Ovary (tissue), 10 donors: ENCODE measurements at places on chromosomes 3 and 15. TPM values are rescaled to one million over a fixed set of nuclear protein-coding genes. Genes with fewer than 3 reads are reported as not detected.

- H3K4me3 ChIP-seq, result no peak within 1 kb of the TSS
- H3K4me1 ChIP-seq, result peaks cover 1% of the 10 kb centered on the region
- H3K36me3 ChIP-seq, result no peaks in the 10 kb centered on the region
- no peaks in the 10 kb centered on the region for H3K27me3 ChIP-seq
- DNase-seq, result no peak
Measured at GRCh38 chr15:79090487-79091203, at the start of gene RASGRF1. Gene RASGRF1, minus strand, starts transcription at chr15:79090780. Its CDS starts 282 bp downstream, at chr15:79090498.

GRCh38 chr15:68972201-68973065 is 42.1 kb upstream of the NOX5 start:
- H3K4me3 ChIP-seq, result no peak overlapping the region
- DNase-seq, result no peak
- no peaks in the 10 kb centered on the region for H3K27me3 ChIP-seq
- no peak overlapping the region for H3K27ac ChIP-seq

DNA sequence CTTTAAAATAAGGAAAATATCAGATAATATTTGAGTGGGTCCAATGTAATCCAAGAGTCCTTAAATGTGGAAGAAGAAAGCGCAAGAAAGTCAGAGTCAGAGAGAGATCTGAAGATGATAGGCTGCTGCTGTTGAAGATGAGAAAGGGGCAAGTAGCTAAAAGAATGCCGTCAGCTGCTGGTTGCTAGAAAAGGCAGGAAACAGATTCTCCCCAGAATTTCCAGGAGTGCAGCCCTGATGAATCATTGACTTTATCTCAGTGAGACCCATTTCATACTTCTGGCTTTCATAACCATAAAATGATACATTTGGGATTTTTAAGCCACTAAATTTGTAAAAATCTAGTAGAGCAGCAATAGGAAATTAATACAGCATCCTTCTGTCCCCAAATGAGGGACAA is 7.5 kb upstream of the CHMP2B start:
- no peak overlapping the region for H3K27ac ChIP-seq
- DNase-seq, result no peak
- no peaks in the 10 kb centered on the region for H3K27me3 ChIP-seq
- no peaks in the 10 kb centered on the region for H3K36me3 ChIP-seq
- H3K4me3 ChIP-seq, result no peak overlapping the region

DNA sequence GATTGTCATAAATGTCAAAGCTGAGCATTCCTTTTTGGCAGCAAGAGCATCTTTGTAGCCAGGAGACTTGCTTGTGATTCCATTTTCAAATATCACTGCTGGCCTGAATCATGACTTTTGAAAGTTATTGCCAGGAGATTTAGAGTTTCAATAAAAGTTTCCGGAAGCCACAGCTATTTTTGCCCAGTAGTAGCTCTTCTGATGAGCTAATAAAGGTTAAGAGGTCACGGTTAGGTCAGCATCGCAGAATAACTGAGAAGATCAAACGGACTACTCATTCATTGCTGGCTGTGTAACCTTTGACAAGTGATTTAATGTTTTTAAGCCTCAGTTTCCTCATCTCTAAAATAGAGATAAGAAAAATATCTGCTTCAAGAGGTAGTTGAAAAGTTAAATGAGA is 105.1 kb upstream of the ETV5 start:
- H3K27ac ChIP-seq, result no peak overlapping the region
- DNase-seq, result no peak
- H3K4me3 ChIP-seq, result no peak overlapping the region
- H3K36me3 ChIP-seq, result no peaks in the 10 kb centered on the region

IL20RB gene
- total RNA-seq, result 0.35 TPM

RARRES1 gene
- total RNA-seq, result 125 TPM

SLC24A5 gene
- not detected for total RNA-seq

DNA sequence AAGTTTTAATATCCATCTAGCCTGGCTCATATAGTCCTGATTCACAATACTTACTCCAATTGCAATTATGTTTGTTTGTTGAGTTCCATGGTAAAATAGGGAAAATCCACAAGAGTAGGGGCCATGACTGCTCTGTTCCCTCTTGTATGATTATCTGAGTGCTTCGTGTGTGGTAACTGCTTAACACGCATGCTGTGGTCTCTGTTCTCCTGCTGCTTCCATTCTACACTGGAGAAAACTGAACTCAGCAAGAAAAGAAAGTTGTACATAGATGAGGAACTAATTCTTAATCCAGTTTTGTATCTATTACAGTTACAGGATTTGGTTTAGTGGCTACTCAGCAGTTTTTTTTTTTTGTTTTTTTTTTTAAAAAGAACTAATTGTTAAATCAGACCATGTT is 223.0 kb upstream of the SATB1 start:
- H3K4me1 ChIP-seq, result no peaks in the 10 kb centered on the region
- H3K36me3 ChIP-seq, result no peaks in the 10 kb centered on the region
- no peak overlapping the region for H3K27ac ChIP-seq
- H3K27me3 ChIP-seq, result no peaks in the 10 kb centered on the region
- H3K4me3 ChIP-seq, result no peak overlapping the region
- no peak for DNase-seq

DNA sequence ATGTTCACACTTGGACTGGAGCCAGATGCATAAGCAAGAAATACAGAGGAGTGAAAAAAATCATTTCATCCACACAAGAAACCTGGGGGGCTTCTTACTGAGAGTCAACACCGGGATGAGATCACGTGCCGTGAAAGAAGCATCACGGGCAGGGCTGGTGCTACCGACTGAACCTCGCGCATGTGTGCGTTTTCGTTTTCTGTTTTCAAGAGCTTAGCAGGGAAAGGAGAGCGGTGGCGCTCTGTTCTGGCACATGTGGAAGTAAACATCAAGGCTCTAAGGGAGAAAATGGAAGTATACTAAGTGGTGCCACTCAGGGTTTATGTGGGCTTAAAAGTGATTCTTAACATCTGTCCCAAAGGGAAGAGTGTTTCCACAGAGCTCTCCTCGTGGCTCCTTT is 55.9 kb downstream of the VGLL4 start:
- no peaks in the 10 kb centered on the region for H3K36me3 ChIP-seq
- H3K27me3 ChIP-seq, result no peaks in the 10 kb centered on the region
- peak overlapping the region; percentile 40 for H3K27ac ChIP-seq
- H3K4me1 ChIP-seq, result peaks cover 52% of the 10 kb centered on the region

ZIC1 gene
- total RNA-seq, result not detected

KLHL40 gene
- not detected for total RNA-seq

DNA sequence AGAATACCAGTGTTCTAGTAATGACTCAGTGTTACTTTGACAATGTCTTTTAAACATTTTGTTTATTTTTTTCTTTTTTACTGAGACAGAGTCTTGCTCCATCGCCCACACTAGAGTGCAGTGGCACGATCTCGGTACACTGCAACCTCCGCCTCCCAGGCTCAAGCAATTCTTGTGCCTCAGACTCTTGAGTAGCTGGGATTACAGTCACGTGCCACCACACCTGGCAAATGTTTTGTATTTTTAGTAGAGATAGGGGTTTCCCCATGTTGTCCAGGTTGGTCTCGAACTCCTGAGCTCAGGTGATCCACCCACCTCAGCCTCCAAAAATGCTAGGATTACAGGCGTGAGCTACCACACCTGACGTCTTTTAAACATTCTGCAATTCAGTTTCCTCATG is 15.7 kb downstream of the AQR start:
- no peak for DNase-seq
- no peak overlapping the region for H3K4me3 ChIP-seq
- no peak overlapping the region for H3K27ac ChIP-seq
- H3K4me1 ChIP-seq, result no peaks in the 10 kb centered on the region

GRCh38 chr3:72318504-72319193 is 529.6 kb downstream of the SHQ1 start:
- no peak for DNase-seq
- no peaks in the 10 kb centered on the region for H3K36me3 ChIP-seq
- H3K4me1 ChIP-seq, result peaks cover 18% of the 10 kb centered on the region
- no peaks in the 10 kb centered on the region for H3K27me3 ChIP-seq

- H3K4me1 ChIP-seq, result no peaks in the 10 kb centered on the region
- DNase-seq, result no peak
- no peak overlapping the region for H3K27ac ChIP-seq
- no peaks in the 10 kb centered on the region for H3K36me3 ChIP-seq
- no peak overlapping the region for H3K4me3 ChIP-seq
Measured at GRCh38 chr3:41064526-41064925, 134.8 kb upstream of the CTNNB1 start.

INSYN1 gene
- 43.7 TPM for total RNA-seq
